ENCODE measurements at places on chromosomes 16 and 17. TPM values are rescaled to one million over a fixed set of nuclear protein-coding genes. Genes with fewer than 3 reads are reported as not detected.

DNA sequence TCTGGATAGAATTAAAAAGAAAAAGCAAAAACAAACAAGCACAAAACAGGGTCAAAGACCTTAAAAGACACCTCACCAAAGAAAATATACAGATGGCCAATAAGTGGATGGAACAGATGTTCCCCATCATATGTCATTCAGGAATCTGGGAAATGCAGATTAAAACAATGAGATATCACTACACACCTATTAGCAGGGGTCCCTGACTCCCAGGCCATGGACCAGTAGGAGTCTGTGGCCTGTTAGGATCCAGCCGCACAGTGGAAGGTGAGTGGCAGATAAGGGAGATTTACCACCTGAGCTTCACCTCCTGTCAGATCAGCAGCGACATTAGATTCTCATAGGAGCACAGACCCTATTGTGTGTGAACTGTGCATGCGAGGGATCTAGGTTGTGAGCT lies 167.9 kb downstream of the HS3ST4 start:
- no peak for DNase-seq
- no peaks in the 10 kb centered on the region for H3K36me3 ChIP-seq
- no peaks in the 10 kb centered on the region for H3K4me1 ChIP-seq

- peak overlapping the region; percentile 20 for H3K27ac ChIP-seq
- no peaks in the 10 kb centered on the region for H3K36me3 ChIP-seq
- peaks cover 86% of the 10 kb centered on the region for H3K4me1 ChIP-seq
- peaks cover 5% of the 10 kb centered on the region for H3K27me3 ChIP-seq
Measured at GRCh38 chr16:84823484-84823883, 3.7 kb downstream of the CRISPLD2 start.

The ALOX12 gene
- polyA plus RNA-seq = 1.2 TPM

The TEX14 gene
- 0.25 TPM for polyA plus RNA-seq

DNA sequence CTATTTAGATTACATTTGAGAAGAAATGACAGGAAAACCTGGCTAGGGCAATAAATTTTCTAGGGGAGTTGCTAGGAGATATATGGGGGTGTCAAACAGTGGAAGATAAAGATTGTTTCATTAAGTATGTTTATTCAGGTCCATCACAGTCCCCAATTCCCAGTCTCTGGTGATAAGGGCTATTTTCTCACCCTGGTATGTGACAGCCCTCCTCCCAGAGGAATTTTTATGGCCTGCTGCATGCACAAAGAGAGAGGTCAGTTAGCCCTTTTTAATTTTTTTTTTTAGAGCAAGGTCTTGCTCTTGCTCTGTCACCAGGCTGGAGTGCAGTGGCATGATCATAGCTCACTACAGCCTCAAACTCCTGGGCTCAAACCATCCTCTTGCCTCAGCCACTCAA lies 53.6 kb upstream of the ATF7IP2 start:
- no peak for DNase-seq
- H3K36me3 ChIP-seq = no peaks in the 10 kb centered on the region
- H3K4me1 ChIP-seq = peaks cover 8% of the 10 kb centered on the region
- no peaks in the 10 kb centered on the region for H3K27me3 ChIP-seq
- H3K4me3 ChIP-seq = no peak overlapping the region

The TBC1D3G gene
- not detected for polyA plus RNA-seq

GRCh38 chr17:35101036-35101435 lies 18.6 kb downstream of the RAD51D start:
- H3K4me1 ChIP-seq = peaks cover 7% of the 10 kb centered on the region
- DNase-seq = no peak
- no peak overlapping the region for H3K4me3 ChIP-seq

GRCh38 chr16:24309258-24310142 lies 53.4 kb downstream of the CACNG3 start:
- H3K27me3 ChIP-seq = no peaks in the 10 kb centered on the region
- H3K4me1 ChIP-seq = no peaks in the 10 kb centered on the region
- no peak for DNase-seq
- no peak overlapping the region for H3K27ac ChIP-seq
- H3K4me3 ChIP-seq = no peak overlapping the region

- no peak for DNase-seq
- no peaks in the 10 kb centered on the region for H3K36me3 ChIP-seq
- no peaks in the 10 kb centered on the region for H3K27me3 ChIP-seq
- peaks cover 12% of the 10 kb centered on the region for H3K4me1 ChIP-seq
- H3K4me3 ChIP-seq = no peak overlapping the region
Measured at GRCh38 chr17:17419631-17420030, 57.2 kb upstream of the MED9 start.

DNA sequence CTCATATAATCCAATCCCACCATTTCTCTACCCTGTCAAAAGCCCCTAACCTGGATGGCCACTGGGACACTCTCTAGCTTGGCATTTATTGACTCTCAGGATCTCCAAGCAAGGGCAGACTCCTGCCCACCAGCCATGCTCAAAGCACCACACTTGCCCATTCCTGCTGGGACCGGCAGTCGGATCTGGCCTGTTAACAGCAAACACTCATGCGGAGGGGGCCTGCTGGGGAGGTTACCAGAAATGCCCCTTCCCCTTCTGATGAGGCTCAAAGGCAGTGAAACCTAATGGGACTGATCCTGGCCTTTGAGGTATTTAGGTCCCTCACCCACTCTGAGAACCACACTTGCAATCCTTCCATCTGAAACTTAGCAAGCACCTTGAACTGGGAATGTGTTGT lies 6.5 kb upstream of the CCL1 start:
- H3K27me3 ChIP-seq = no peaks in the 10 kb centered on the region
- H3K4me1 ChIP-seq = peaks cover 77% of the 10 kb centered on the region
- no peaks in the 10 kb centered on the region for H3K36me3 ChIP-seq
- no peak overlapping the region for H3K4me3 ChIP-seq
- DNase-seq = no peak
- peak overlapping the region; percentile 85 for H3K27ac ChIP-seq
